Stimulated activated CD8-positive, alpha-beta memory T cell treated with anti-CD3 and anti-CD28 coated beads, Interleukin-7, amount 100 ng/mL, for 1 hour (primary cell): ENCODE measurements at places on chromosomes 4 and X.

DNA sequence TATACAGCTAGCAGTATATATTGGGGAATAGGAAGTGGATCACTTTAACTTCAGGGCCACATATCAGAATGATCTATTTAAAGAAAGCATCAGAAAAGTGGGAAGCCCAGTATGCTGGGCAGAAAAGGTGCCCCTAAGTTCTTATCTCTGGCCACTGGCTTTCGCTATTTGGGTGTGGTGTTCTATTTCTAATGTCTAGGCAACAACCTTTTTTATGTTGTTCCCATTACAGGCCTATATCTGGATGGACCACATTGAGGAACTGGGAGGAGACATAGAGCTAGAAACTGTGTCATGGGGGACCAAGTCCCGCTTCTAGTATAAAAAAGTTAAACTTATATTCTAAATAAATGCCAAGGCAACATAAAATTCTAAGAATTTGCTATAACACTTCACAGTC, 935.6 kb downstream of the PDHA2 start:
- DNase-seq = no peak

DNA sequence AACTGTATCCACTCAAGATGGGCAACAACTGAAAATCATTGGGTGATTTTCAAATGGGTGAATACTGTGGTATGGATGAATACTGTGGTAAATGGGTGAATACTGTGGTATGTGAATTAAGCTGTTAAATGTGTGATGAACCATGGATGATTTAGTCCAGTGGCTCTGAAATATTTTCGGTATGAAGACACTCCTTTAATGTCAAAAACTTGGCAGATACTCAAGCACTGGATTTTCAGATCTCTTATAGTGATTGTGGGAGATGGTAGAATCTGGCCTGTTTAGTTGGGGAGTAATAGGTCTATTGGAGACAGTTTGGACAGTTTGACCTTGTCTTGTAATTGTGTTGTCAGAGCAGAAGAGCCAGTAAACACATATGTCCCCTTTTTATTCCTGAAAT, 45.7 kb downstream of the SSX7 start:
- no peak for DNase-seq

DNA sequence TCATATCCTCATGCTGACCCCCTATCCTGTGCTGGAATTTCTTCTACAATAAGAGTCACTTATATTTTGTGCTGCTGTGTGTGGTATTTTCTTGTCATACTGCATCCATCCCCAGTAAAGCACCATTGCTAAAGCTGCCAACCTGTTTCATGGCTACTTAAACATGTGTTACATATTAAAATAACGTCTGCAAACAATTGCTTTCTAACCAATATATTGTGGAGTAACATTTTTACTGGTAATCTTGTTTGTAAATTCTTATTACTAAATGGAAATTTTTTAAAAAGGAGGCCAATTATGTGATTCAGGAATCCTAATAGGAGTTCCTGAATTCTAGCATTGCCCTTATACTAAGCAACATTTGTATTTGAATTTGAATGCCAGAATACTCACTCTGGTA, 160.3 kb upstream of the VEGFC start:
- no peak for DNase-seq

- no peak for DNase-seq
These were observed 77.8 kb downstream of the SORCS2 start for GRCh38 chr4:7270121-7270520.

DNA sequence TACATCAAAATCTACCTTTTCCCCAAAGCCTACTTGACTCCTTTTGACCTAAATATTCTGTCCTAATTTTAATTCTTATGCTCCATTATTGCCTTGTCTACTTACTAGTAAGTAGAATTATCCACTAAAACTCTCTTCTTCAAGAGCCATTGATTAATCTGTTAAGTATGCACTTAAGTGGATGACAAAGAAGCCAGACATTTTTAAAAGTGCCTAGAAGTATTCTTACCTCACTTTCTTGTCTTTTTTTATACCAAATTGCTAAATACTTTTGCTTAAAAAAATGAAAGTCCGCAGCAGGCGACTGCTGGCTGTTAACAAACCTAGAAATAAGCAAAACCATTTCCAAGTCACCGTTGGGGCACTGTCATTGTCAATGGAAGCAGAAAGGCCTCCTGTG, 20.1 kb upstream of the FRMPD4 start:
- DNase-seq = no peak

DNA sequence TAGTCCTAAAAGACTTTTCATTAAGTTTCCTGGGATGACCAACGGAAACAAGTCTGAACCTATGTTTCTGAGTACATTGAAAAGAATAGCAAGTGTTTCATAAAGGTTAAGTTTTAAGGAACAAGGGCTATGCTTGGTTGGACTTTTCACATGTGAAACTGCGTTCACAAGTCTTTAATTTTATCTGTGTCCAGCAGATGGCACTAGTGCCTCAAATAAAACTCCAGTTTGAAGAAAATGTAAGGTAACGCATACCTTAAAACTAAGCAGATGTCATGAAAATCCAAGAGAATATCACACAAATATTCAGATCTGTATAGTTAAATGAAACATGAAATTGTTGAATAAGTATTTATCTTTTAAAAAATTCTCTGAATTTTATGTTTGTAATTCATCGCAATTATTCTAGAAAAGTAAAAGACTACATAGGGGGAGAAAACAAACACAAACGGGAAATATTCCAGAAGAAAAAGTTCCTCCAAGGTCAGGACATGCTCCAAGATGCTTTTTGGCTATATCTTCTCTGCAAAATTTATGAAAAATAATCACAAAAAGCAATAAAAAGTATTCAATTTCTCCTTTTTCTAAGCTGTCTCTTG, 89.6 kb upstream of the MAD2L1 start:
- DNase-seq = no peak

DNA sequence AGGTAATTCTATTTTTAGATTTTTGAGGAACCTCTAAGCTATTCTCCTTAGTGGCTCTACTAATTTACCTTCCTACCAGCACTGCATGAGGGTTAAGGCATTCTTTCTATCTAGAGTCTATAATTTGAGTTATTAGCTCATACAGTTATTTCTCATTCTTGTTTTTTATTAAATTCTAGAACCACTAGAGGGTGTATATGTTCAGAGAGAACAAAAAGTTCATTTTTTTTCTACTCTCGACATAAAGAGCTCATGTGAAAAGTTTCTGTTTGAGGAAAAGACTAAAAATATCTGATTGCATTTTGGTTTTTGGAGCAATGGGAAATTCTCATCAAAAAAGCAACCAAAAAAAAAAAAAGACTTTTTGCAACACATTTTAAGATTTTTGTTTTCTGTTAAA, 57.0 kb upstream of the LRAT start:
- DNase-seq = no peak

GRCh38 chrX:12997906-12998687, 23.2 kb downstream of the TMSB4X start:
- no peak for DNase-seq

- DNase-seq = no peak
These were observed 13.7 kb downstream of the CTAG1A start for GRCh38 chrX:154598656-154599055.
